ENCODE measurements at places on chromosomes 11 and 22.

DNA sequence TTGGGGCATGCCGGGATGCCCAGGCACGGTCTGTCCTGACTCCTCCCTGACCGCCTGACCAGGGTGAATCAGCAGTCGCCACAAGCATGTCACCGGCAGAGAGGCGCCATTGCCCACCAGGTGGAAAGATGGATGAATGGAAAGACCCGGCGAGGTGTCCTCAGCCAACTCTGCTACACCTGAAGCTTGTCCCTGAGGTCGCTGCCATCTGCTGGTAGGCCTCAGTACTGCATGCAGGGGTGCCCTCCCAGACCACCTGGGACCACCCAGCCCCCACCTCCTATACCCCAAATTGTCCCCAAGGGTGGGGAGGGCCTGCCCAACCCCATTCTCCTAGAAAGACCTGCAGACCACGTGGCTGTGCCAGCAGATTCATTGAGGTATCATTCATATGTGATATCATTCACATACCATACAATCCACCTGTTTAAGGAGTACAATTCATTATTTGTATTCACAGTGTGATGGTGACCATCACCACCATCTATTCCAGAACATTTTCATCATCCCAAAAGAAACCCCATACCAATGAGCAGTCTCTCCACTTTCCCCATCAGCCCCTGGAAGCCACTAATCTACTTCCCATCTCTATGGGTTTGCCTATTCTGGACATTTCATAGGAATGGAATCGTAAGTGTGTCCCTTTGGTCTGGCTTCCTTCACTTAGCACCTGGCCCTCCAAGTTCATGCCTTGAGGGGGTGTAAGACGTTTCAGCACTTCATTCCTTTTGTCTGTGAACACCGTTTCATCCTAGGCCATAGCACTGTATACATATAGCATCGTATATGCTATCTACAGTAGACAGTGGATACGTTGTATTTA is 17.5 kb downstream of the FGF3 start:
- peak; percentile 72 for DNase-seq

GRCh38 chr11:2847561-2847960 is 38.0 kb downstream of the CDKN1C start:
- DNase-seq, result no peak

GRCh38 chr22:48429446-48430020 is 1398.1 kb downstream of the BRD1 start:
- DNase-seq, result no peak

- no peak for DNase-seq
Measured at GRCh38 chr22:30445438-30446145, 20.0 kb downstream of the MTFP1 start.

DNA sequence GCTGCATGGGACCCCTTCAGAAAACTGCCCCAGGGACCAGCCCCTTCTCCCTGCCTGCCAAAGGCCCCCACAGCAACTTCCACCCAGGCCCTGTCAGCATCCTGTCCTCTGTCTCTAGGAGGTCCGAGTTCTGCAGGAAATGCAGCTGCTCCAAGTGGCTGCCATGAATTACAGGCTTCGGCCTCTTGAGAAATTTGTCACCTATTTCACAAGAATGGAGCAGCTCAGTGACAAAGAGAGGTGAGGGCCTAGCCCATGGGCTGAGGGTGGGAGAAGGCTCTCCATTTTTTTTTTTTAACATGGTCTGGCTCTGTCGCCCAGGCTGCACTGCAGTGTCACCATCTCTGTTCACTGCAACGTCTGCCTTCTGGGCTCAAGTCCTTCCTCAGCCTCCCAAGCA is 7.3 kb downstream of the RGL4 start:
- peak; percentile 30 for DNase-seq

- no peak for DNase-seq
Measured at GRCh38 chr11:108131993-108132392, 10.6 kb downstream of the ACAT1 start.

- DNase-seq, result peak; percentile 74
Measured at GRCh38 chr11:118265954-118266353, 1.9 kb upstream of the MPZL2 start.

DNA sequence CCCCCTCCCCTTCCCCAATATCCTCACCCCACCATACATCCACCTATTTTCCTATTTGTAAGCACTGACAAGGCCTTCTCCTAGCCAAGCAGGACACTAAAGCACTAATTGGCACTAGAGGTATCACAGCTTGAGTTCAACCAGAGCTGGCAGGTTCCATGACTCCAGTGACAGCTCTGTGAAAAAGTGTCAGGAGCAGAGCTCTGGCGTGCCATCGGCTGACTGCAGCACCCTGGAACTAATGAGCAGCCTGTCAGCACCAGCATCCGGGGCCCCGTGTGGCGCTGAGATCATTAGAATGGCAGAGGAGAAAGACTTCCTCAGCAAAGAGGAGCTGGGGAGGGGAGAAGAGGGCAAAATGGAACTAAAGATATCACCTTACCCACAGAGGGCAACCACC is 847.4 kb downstream of the NTM start:
- DNase-seq, result peak; percentile 41

GRCh38 chr11:27339941-27340340 is 23.1 kb downstream of the CCDC34 start:
- no peak for DNase-seq

- peak; percentile 87 for DNase-seq
Measured at GRCh38 chr11:125376117-125376516, 119.9 kb downstream of the FEZ1 start.

DNA sequence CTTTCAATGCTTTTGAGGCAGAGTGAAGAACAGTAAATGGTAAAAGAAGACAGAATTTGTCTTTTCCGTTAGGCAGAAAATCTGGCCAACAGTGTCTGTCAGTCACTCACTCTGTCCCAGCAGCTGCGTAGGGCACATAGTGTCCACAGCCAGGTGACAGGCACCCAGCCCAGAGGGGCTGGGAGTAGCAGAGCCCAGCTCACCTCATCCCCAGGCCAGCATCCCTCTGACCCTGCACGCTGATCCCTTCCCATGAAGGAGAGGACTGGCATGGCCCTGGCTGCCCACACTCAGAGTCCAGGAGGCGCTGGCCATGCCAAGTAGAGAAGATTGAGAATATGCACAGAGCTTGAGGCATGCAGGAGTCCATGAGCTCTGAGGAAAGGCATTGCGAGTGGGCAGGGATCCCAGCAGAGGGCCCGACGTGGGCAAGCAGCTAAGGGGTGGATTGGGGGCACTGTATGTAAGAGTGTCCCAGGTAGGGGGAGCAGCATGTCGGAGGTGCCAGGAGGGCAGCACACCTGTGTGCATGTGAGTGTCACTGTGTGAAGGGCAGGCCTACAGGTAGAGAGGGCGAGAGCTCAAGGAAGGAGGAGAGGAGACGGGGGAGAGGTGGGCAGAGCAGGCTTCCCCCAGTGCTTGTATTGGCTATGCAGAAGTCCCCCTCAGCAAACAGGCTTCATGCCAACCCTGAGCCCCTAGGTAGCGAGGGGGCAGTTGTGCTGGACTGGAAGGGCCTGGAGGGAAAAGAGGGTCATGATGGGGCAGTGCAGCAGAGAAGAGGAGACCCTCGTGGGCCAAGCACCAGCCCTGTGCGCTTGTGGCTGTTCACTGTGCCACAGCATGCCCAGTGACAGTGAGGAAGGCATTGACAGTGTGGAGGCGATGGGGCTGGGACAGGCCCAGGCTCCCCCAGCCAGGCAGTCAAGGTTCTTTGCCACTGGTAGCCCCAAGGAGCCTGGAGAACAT is 133.8 kb downstream of the OSBP2 start:
- no peak for DNase-seq

DNA sequence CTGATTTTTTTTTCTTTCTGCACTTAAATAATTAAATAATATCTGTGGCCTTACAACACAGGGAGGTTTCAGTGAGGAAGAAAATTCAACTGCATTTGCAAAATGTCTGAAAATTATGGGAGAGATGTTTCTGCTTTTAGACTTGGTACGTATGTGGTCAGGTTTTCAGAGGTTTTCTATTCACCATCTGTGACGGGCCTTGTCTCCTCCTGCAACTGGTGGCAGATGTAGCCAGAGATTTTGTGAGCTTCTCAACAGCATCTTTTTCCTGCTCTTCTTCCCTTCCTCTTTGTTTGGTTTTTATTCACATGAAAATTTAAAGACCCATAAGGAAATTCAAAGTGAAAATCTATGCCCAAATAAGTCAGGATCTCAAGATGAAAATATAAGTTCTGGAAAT is 38.3 kb downstream of the ZBTB16 start:
- no peak for DNase-seq

DNA sequence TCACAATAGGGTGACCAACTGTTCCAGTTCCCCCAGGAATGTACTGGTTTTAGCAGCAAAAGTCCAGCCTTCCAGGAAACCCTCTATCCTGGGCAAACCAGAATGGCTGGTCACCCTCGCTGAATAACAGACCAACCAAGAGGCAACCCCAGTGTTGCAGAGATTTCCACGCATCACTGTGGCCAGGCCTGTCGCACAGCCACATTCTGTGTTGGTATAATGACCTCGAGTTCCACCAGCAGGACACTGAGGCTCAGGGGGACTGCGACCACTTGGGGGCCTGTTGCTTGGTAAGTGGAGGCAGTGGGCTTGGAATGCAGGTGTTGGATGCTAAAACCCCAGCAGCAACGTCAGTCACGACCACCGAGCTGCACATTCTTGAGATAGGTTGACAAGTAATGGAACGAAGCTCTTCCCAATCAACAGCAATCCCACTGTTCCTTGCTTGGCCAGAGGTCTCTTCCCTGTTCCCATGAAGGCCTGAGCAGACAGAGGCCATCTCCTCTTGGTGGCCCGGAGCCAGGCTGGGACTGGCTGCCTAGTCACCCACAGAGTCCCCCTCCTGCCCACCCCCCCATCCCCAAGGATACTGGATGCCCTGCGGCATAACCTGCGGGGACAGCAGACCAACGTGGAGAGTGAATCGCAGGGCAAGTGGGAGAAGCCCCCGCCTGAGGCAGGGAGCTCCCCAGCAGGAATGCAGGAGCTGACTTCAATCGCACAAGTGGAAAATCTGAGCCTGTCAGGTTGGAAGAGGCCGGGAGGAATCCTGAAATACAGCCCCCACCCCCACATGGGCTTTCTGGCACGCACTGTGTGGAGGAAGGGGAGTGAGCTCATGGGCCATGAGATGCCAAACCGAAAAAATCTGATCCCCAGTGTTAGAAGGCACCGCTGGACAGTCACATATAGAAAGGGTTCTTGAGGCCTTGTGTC is 43.4 kb upstream of the MN1 start:
- no peak for DNase-seq

DNA sequence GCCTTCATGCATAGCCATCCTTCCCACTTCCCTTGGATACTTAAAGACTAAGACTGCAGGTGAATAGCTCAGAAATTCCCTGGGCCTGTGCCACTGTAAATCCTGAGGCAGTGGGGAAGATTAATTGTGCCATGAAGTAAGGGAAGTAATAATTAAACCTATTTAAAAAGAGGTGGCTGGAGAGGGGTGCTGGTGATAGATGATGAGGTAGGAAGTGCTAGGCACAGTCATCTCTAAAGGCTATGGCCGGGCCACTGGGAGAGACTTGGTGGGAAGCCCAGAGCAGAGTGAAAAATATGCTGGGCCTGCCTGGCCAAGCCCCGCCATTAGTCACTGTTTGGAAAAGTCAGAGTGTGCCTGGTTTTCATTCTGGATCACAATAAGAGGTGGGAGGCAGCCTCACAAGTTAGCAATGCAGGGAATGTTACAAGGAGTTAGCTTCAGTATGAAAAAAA is 197.2 kb upstream of the PITPNB start:
- peak; percentile 73 for DNase-seq

DNA sequence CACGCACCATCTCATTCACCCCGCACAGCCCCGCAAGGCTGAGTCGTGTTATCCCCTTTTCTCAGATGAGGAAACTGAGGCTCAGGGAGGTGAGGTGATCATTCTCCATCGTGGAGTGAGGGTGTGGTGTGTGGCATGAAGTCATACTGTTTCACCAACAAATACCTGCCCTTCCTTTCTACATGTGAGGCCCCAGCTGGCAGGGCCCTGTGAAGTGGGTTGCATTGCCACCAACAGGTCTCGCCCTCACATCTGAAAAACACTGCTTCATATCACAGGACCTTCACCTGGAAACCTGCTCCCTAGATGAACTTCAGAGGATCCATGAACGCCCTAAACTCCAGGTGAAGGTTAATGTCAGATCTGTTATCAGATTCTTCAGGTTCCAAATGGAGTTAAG is 4.3 kb downstream of the SSTR3 start:
- DNase-seq, result no peak

DNA sequence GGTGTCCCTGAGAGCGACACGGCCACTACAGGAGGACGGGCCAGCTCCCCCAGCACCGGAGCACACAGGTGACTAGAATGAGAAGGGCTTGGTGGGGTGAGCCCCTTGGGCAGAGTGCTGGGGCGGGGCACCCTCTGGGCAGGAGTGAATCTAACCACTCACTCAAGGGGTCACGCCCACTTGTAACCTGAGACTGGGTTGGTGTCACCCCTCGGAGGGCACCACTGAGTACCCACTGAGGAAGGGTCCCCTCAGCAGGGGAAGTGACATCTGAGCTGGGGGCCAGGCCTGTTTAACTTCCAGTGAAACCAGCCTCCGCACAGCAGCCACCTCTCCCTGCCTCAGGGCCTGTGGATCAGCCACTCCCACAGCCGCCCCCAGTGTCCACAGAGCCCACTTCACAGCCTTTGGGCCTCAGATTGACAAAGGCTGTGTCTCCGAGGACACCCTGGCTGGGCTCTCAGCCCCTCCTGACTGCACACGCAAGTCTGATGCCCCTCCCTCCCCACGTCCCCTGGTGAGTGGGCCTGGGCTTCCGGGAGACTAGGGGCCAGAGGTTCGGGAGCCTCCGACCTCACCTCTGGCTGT is 5.6 kb downstream of the GATD1 start:
- DNase-seq, result no peak

GRCh38 chr11:66464916-66465315 is 1.8 kb upstream of the PELI3 start:
- DNase-seq, result no peak

DNA sequence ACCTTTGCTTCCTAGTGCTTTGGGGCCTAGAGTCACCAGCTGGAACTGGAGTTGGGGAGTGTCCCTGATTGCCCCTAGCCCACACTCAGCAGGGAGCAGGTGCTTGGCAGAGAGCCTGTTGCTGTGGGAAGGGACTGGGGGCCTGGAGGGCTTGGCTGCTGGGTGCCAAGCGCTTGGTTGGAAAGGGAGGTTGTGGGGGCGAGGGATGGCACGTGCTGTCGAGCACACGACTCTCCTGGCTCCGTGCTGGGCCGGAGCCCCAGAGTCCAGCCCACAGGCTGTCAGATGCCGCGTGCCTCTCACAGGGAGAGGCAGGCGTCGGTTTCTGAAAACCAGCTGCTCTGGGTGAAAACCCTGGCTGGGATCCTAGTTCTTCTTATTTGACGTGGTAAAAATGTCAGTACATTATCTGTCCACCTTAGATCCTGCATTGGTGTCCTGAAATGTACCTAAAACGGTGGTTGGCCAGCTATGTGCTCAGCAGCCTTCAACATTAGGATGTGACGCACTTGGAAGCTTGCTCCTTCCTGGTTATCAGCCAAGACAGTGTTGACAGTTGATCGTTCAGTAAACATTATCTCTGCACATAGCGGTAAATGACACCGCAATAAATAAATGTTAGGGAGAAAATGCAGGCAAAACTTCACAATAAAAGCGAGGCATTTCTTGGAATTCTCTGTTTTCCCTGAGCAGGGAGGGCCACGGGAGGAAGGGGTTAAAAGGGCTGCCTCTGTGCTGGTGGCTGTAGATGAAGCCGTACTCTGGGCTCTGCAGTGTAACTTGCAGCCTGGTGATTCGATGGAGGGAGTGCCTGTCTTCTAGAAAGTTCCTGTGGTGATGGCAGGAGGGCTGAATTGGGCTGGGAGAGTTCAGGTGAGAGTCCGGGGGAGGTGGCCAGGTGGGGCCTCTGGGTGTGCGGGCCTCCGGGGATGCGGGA is 29.2 kb downstream of the GRAMD4 start:
- DNase-seq, result peak; percentile 80
